ENCODE measurements at places on chromosomes 6 and 20.

GRCh38 chr6:44473393-44474189 lies 86.1 kb downstream of the CDC5L start:
- no peak for DNase-seq

- no peak for DNase-seq
These were observed 599.2 kb downstream of the COL12A1 start for GRCh38 chr6:74606582-74607071.

GRCh38 chr6:111759836-111760785 lies 113.1 kb downstream of the FYN start:
- DNase-seq, result peak; percentile 14

- no peak for DNase-seq
These were observed 15.7 kb upstream of the SSTR4 start for GRCh38 chr20:23019403-23019802.

DNA sequence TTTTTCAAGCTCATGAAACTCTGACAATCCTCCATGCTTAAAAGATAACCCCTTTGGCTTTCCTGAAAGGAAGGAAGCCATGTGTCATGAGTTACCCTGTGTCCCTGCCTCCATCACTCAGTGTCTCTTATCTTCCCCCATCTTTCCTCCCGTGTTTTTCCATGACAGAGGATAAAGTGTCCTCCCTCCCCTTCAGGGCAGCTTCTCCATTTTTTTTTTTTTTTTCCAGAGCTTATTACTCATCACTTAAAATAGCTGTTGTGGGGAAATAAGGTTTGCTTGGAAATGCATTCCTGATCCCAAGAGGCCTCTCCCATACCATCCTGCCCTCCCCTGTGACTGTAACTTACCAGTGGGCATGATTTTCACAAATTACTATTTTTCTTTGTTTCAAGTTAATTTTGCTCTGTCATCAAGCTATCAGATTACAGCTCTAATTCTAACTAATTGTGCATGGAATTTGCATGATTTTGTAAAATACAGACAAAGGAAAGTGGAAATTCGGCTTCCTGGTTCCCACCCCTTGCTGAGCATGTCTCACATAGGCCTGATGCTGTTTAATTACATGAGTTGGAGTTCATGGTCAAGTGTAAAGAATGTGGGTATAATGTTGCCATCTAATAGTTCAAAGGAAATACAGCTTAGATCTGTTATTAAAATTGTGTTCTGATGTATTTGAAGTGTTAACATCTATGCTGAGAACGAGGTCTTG lies 614.5 kb upstream of the FLRT3 start:
- no peak for DNase-seq

DNA sequence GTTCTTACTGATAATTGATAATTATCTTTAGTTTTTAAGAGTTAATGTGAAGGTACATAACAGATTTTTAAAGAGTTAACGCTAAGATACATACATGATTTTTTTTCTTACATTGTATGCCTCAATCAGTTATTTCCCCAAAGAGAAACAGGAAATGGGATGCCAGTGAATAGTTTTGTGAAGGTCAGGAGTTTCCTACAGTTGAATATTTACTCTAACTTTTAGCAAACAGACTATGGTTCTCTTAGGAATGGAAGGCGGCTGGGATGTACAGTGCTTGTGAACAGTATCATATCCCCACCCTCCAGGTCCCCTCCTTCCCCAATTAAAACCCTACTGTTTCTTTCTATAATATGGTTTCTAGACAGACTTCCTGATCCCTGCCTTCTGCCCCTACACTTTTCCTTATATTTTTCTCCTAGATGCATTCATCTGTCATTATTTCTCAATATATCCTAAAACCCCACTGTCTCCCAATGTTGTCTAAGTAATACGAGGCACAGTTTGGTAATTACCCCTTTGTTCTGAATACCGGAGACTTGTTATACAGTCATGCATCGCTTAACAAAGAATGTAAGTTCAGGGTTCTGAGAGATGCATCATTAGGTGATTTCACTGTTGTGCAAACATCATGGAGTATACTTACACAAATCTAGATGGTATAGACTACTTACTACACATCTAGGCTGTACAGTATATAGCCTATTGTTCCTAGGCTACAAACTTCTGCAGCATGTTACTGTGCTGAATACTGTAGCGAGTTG lies 29.2 kb downstream of the SLC35A1 start:
- DNase-seq, result no peak

DNA sequence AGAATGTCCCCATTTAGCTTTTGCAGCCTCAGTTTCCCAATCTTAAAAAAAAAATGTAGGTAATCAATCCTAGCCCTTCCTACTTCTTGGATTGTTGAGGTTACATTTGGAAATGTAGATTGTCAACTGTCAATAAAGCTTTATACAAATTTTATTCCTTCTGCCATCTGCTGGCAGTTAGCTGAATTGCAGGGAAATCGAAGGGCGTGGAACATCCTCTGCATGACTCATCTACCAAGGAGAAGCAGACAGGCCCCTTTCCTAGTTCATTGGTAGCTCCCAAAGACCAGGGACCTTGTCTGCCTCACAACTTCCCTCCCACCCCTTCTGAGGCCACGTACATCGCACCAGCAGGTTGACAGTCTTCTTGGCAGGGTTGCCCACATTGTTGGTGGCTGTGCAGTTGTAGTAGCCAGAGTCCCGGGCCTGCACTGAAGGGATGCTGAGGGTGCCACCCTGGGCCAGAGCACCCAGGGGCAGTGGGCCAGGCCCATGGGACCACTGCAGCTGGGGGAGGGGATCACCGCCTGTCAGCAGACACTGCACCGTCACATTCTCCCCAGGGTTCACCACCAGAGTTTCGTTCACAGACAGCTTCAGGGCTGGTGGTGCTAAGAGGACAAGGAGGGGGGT lies 43.6 kb downstream of the MDGA1 start:
- DNase-seq, result peak; percentile 78

All from hematopoietic multipotent progenitor cell treated with erythropoietin and hydrocortisone succinate and interleukin-3 and kit ligand, for 8 days (in vitro differentiated cells).